Uterus (tissue), 4 donors: ENCODE measurements at places on chromosomes 16 and 17. TPM values are rescaled to one million over a fixed set of nuclear protein-coding genes. Genes with fewer than 3 reads are reported as not detected.

VAT1L gene
- 3.0 TPM for total RNA-seq

DNA sequence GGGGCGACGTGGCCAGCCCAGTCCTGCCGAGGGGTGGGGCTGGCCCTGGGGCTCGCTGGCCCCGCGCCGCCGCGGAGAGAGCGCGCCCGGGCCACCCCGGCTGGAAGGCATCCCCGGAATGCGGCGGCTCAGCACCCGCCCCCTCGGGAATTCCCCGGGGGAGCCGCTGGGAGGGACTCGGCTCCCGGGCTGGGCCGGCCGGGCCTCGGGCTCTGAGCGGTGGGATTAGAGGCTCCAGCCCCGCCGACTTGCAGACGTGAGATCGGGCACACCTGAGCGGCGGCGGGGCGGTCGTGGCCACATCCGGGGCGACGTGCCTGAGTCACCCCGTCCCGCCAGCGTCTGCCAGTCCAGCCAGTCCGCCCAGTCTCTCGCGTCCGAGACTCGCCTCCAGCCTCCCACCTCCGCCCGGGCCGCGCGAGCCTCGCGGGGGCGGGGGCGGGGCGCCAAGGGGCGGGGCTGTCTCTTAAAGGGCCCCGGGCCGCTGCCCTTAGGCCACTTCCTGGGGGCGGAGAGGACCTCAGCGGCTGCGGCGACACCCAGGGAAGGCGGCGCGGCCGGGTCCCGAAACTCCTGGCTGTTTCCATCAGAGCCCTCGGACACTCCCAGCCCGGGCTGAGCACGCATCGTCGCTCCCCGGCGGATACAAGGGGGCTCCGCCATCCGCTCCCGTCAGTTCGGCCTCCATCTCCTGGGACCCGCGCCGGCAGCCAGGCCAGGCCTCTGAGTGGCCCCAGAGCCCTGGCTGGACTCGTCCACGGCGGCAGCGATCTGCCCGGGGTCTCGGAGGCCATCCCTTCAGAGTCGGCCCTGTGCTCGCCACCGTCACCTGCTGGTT lies at the start of gene KCTD11:
TSS of gene KCTD11 (plus strand) at position 498 of the 838 bp plus-strand sequence.
- no peaks in the 10 kb centered on the region for H3K36me3 ChIP-seq
- H3K4me3 ChIP-seq: peak within 1 kb of the TSS; percentile 76
- H3K27me3 ChIP-seq: no peaks in the 10 kb centered on the region
- peak within 1 kb of the TSS; percentile 97 for H3K27ac ChIP-seq
- no peaks in the 10 kb centered on the region for H3K4me1 ChIP-seq

PRDM7 gene
- not detected for total RNA-seq

ITGAX gene
- 2.6 TPM for total RNA-seq

GRCh38 chr17:80513892-80514291 lies 30.7 kb upstream of the RPTOR start:
- DNase-seq: no peak
- H3K27me3 ChIP-seq: no peaks in the 10 kb centered on the region
- H3K27ac ChIP-seq: no peak overlapping the region
- H3K4me1 ChIP-seq: no peaks in the 10 kb centered on the region

DNA sequence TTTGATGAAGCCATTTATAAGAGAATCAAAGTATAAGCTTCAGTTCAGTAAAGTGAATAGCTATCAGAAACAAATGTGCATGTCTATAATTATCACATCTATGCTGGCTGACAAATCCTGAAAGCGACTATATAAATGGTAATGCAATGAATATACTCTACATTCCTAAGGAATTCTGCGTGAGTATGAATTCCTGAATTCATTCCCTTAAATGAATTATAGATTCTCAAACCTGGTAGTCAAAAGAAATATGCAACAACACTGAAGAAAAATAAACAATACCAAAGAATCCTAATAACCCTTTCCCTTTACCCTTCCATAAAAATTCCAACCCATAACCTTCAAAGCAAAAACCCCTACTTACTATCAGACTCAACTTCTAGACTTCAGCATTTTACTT lies 416.6 kb upstream of the PMFBP1 start:
- DNase-seq: no peak
- H3K36me3 ChIP-seq: no peaks in the 10 kb centered on the region
- no peak overlapping the region for H3K4me3 ChIP-seq
- H3K27ac ChIP-seq: no peak overlapping the region

- no peaks in the 10 kb centered on the region for H3K4me1 ChIP-seq
- no peak overlapping the region for H3K4me3 ChIP-seq
- no peak overlapping the region for H3K27ac ChIP-seq
- DNase-seq: no peak
- no peaks in the 10 kb centered on the region for H3K27me3 ChIP-seq
Observed at GRCh38 chr16:85426806-85427205, 186.3 kb upstream of the GSE1 start.

- H3K4me3 ChIP-seq: peak overlapping the region; percentile 87
- H3K4me1 ChIP-seq: peaks cover 12% of the 10 kb centered on the region
- H3K36me3 ChIP-seq: no peaks in the 10 kb centered on the region
- H3K27me3 ChIP-seq: no peaks in the 10 kb centered on the region
- DNase-seq: no peak
- H3K27ac ChIP-seq: peak overlapping the region; percentile 78
Observed at GRCh38 chr16:30875871-30876801, 17.7 kb downstream of the BCL7C start.

CASKIN1 gene
- total RNA-seq: not detected

CDH5 gene
- 31.2 TPM for total RNA-seq

TMEM100 gene
- 5.9 TPM for total RNA-seq

KRT13 gene
- 6.4 TPM for total RNA-seq

TBC1D3E gene
- not detected for total RNA-seq

DNA sequence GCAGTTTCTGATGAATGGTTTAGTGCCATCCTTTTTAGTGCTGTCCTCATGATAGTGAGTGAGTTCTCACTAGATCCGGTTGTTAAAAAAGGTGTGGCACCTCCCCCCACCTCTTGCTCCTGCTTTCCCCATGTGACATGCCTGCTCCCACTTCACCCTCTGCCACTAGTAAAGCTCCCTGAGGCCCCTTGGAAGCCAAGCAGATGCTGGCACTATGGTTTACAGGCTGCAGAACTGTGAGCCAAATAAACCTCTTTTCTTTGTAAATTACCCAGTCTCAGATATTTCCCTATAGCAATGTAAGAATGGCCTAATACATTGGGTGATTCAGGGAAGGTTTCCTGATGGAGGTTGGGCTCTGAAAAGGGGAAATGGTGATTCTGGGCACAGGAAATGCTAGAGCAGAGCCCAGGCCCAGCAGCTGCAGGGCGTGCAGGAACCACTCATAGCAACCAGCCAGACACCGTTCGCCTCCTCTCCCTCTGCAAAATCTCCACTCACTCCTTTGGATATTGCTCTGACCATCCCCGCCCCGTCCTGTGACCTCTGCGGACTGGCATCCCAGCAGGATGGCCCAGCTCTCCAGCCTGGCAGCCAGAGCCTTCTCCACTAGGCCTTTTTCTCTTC lies 2.6 kb upstream of the ADORA2B start:
- no peaks in the 10 kb centered on the region for H3K36me3 ChIP-seq
- no peak for DNase-seq
- H3K27me3 ChIP-seq: no peaks in the 10 kb centered on the region
- H3K4me3 ChIP-seq: no peak overlapping the region

TMEM219 gene
- 38.6 TPM for total RNA-seq

DNA sequence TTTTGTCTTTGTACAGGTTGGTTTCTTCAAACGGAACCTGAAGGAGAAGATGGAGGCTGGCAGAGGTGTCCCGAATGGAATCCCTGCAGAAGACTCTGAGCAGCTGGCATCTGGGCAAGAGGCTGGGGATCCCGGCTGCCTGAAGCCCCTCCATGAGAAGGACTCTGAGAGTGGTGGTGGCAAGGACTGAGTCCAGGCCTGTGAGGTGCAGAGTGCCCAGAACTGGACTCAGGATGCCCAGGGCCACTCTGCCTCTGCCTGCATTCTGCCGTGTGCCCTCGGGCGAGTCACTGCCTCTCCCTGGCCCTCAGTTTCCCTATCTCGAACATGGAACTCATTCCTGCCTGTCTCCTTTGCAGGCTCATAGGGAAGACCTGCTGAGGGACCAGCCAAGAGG lies 4.9 kb downstream of the ZNF768 start:
- H3K27ac ChIP-seq: no peak overlapping the region
- H3K4me3 ChIP-seq: no peak overlapping the region
- no peaks in the 10 kb centered on the region for H3K27me3 ChIP-seq
- no peaks in the 10 kb centered on the region for H3K4me1 ChIP-seq
- no peaks in the 10 kb centered on the region for H3K36me3 ChIP-seq

- no peaks in the 10 kb centered on the region for H3K36me3 ChIP-seq
- no peaks in the 10 kb centered on the region for H3K27me3 ChIP-seq
- no peak overlapping the region for H3K27ac ChIP-seq
- no peak overlapping the region for H3K4me3 ChIP-seq
- no peak for DNase-seq
Observed at GRCh38 chr17:2449486-2449885, 48.6 kb upstream of the MNT start.

LRRC75A gene
- total RNA-seq: 2.1 TPM

CYTH1 gene
- total RNA-seq: 56.1 TPM

OMG gene
- not detected for total RNA-seq

DNA sequence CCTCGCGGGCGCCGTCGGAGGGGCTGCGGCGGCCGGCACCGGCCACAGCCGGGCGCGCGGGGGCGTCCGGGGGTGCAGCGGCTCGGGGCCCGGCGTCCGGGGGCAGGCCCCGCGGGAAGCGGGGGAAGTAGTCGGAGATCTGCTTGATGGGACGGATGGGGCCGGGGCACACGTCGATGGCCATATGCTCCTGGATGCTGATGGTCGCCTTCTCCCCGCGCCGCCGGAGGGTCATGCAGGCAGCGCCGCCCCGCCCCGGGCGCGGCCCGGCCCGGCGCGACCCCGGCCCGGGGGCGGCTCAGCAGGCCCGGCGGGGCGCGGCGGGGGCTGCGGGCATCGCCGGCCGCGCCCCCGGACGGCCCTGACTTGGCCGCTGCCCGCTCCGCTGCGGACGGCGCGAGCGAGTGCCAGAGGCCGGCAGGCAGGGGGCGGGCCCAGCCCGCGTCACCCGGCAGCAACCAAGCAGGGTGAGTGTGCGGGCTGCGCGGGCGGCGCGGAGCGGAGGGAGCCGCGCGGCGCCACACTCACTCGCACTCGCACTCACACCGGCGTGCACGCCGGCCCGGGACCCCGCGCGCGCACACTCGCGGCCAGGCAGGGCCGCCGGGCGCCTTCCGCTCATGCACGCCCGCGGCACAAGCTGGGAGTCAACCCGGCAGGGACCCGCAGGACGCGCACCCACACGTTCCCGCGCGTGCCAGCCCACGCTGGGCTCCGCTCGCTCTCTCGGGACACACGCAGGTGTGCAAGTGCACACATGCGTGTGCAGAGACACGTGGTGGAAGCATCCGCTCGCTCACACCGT lies at the start of gene DOC2B:
TSS of gene DOC2B (minus strand) at position 406 of the 805 bp plus-strand sequence. CDS start at position 235, 171 bp downstream.
- peak within 1 kb of the TSS; percentile 28 for H3K4me3 ChIP-seq
- H3K27ac ChIP-seq: peak within 1 kb of the TSS; percentile 67
- no peaks in the 10 kb centered on the region for H3K36me3 ChIP-seq
- H3K4me1 ChIP-seq: no peaks in the 10 kb centered on the region
- no peaks in the 10 kb centered on the region for H3K27me3 ChIP-seq

- no peak for DNase-seq
- no peaks in the 10 kb centered on the region for H3K4me1 ChIP-seq
- H3K36me3 ChIP-seq: no peaks in the 10 kb centered on the region
- no peak overlapping the region for H3K27ac ChIP-seq
Observed at GRCh38 chr16:30615358-30616091, 5.3 kb upstream of the ZNF689 start.

- H3K36me3 ChIP-seq: no peaks in the 10 kb centered on the region
- H3K4me3 ChIP-seq: no peak overlapping the region
- H3K4me1 ChIP-seq: no peaks in the 10 kb centered on the region
- H3K27me3 ChIP-seq: no peaks in the 10 kb centered on the region
- no peak for DNase-seq
- no peak overlapping the region for H3K27ac ChIP-seq
Observed at GRCh38 chr17:39675390-39676082, 7.3 kb downstream of the PNMT start.

DNA sequence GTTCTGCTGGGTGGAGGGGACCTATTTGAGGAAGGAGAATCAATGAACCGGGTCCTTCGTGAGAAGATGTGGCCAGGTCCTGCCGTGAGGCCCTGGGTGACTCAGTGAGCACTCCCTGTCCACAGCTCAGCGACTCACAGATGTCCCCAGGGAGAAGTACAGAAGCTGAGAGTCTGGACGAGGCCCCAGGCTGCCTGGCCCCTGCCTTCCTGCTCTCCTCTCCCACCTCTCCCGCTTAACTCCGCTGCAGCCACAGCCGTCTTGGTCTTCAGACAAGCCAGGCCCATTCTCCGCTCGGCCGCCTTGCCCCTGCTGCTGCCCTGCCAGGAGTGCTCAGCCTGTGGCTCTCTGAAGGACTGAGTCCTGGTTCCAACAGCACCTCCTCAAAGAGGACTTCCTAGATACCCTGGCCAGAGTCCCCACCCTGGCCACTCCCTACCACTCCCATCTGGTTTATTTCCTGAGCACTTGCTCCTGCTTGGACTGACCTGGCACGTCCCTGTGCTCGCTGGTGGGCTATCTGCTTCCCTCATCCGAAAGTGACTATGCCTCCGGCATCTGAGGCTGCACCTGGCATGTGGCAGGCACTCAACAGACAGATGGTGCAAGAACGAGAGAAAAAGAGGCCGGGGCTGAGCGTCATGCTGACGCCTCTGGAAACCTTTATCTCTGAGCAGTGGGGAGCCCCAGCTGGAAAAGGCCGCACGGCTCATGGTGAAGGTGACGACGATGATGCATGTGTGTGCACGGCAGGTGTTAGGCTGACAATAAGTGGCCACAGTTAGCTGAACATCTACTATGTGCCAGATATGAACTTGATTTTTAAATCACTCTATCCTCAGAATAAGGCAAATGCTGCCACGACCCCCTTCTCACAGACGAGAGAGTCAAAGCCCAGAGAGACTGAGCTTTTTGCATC lies 9.2 kb upstream of the TNFRSF13B start:
- H3K4me1 ChIP-seq: no peaks in the 10 kb centered on the region
- H3K4me3 ChIP-seq: no peak overlapping the region
- H3K27ac ChIP-seq: no peak overlapping the region
- no peaks in the 10 kb centered on the region for H3K27me3 ChIP-seq

DNA sequence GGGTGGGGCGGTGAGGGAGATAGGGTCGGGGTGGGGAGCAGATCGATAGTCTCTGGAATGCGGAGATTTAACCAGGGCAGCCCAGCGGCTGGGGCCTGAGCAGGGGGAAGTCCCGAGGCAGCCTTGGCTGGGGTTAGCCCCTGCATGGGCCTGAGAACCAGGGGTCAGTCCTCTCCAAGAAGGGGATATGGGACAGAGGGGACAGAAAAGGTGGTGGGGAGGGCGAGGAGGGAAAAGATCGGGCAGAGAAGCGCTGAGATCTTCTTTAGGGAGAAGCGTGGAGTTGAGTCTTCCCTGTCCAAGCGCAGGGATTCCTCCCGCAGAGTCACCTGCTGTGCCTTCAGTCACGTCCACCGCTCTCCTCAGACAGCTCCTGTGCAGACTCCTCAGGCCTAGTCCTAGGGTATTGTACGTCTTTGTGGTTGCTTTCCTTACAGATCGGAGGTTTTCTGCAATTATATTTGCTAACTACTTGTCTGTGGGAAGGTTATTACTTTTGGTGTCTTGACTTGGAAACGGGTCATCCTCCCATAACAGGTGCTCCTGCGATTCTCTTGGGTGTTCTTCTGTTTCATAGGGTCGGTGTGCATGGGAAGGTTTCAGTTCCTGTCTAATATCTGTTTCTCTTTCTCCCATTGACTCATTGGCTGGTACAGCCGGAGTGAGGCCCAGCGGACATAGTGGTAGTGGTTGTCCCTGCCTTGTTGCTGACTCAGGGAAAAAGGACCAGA lies 952 bp downstream of the CD300A start:
- H3K27ac ChIP-seq: no peak overlapping the region
- H3K4me1 ChIP-seq: no peaks in the 10 kb centered on the region
- no peaks in the 10 kb centered on the region for H3K36me3 ChIP-seq
- H3K27me3 ChIP-seq: no peaks in the 10 kb centered on the region
- no peak for DNase-seq

RUNDC3A gene
- not detected for total RNA-seq

GRCh38 chr17:81114351-81115093 lies 50.8 kb upstream of the PVALEF start:
- DNase-seq: no peak
- H3K4me3 ChIP-seq: no peak overlapping the region
- H3K4me1 ChIP-seq: no peaks in the 10 kb centered on the region
- no peaks in the 10 kb centered on the region for H3K36me3 ChIP-seq
- no peaks in the 10 kb centered on the region for H3K27me3 ChIP-seq
